Hematopoietic multipotent progenitor cell treated with erythropoietin and hydrocortisone succinate and interleukin-3 and kit ligand, for 15 days (in vitro differentiated cells): ENCODE measurements at places on chromosomes 5 and 9.

GRCh38 chr9:84315278-84315877, 25.2 kb downstream of the SLC28A3 start:
- DNase-seq = peak; percentile 36

- no peak for DNase-seq
Measured at GRCh38 chr5:157184117-157184670, 3.6 kb downstream of the ITK start.

GRCh38 chr5:10484774-10485141, 43.1 kb downstream of the ROPN1L start:
- no peak for DNase-seq

GRCh38 chr9:137178201-137178938, 6.5 kb upstream of the TMEM210 start:
- no peak for DNase-seq
